ENCODE measurements at places on chromosomes 12 and 14.

GRCh38 chr12:42885677-42886076 is 296.1 kb upstream of the PRICKLE1 start:
- DNase-seq, result no peak

DNA sequence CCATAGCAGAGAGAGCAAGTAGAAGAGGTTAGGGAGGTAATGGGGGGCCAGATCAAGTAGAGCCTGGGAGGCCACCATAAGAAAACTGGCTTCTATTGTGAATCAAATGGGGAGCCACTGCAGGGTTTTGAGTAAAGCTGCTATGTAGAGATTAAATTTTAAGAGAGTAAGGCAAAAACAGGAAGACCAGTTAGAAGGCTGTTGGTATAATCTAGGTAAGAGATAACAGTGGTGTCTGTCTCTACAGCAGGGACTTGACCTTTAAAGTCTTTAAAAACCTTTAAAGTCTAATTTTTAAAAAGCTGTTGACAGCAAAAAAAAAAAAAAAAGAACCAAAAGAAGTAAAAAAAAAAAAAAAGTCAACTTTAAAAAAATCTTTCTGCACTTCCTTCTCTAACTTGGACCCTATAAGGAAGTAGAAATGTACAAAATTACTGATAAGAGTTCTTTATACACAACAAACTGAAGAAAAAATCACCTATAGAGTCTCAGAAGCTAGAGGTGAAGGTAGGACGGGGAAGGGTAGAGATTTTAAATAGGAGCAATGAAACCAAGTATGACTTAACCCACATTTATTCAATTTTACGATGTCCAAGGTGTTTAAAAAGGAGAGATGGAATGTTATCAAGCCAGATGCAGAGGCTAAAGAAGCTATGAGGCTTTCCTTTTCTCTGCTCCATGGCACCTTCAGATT is 26.1 kb downstream of the SGPP1 start:
- DNase-seq, result no peak

DNA sequence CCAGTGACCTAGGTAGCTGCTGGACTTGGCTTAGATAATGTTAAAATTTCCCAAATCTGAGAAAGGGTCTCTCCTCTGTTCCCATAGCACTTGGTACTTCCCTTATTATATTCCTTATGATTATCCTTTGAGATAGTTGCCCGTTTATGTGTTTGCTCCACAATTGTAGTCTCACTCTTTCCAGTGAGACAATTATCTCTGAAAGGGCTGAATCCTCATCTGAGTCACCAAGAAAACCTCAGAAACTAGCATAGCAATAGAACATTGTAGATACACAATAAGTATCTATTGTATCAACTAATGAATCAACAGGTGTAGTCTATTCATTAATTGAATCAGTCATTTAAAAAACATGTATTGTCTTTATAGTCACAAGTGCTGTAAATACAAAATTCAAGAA is 119.1 kb upstream of the FAR2 start:
- DNase-seq, result no peak

GRCh38 chr14:70047598-70048312 is 141.0 kb downstream of the SLC8A3 start:
- no peak for DNase-seq

- DNase-seq, result no peak
Measured at GRCh38 chr14:104732931-104733681, 9.1 kb downstream of the ADSS1 start.

- no peak for DNase-seq
Measured at GRCh38 chr12:70581208-70581607, 56.0 kb downstream of the PTPRB start.

DNA sequence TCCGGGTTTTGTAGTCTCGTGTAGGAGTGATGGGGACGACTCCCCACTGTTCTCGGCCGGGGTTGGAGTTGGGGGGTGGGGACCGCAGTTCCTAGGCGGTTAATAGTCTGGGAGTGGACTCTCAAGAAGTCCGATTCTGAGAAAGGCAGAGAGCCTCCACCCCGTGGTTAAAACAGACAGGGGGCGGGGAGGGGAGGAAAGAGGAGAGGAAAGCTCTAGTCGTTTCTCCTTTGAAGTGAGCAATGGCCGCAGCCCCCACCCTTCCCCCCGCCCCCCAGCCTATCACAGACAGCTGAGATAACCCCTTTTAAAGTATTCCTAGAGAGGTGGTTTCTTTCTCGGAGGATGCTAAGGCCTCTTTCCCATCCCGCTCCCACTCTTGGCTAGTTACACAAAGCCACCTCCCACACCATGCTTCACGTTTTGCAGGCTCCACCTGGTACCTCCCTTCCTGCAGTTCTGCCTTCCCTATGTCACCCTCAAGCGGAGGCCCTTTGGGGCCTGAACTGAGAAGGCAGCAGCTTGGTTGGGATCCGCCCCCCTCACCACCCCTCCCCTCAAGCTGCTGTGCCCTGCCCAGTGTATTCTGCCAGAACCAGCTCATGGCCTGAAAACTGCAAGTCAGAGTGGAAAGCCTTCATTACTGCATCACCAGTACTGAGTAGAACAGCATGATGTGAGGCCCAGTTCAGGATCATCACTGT is 853 bp downstream of the USP5 start:
- peak; percentile 30 for DNase-seq

GRCh38 chr14:76518366-76518765 is 142.4 kb downstream of the ESRRB start:
- DNase-seq, result no peak

DNA sequence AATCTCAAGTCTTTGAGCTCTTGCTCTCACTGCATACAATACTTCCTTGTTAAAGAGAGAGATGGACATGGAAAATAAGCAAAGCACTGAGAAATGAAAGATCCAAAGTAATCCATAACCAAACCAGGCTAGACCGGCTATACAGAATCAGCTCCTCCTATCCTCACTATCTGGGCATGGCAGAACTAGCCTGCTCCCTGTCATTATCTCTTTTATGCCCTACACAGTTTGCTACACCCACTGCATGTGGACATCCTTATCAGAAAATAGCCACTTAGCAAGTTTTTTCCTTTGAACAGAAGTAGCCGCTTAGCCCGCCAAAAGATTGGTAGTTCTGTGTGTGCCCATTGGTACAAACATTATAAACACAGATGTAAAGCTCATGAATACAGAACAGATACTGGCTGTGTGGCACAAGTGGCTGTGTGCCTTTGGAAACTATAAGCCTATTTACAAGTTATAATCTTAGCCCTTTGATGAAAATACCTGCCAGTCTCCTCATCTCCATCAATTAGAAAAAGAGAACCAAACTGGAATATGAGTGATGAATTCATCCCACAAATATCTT is 34.7 kb downstream of the SPTB start:
- no peak for DNase-seq

GRCh38 chr12:77354766-77355362 is 289.5 kb upstream of the E2F7 start:
- no peak for DNase-seq

DNA sequence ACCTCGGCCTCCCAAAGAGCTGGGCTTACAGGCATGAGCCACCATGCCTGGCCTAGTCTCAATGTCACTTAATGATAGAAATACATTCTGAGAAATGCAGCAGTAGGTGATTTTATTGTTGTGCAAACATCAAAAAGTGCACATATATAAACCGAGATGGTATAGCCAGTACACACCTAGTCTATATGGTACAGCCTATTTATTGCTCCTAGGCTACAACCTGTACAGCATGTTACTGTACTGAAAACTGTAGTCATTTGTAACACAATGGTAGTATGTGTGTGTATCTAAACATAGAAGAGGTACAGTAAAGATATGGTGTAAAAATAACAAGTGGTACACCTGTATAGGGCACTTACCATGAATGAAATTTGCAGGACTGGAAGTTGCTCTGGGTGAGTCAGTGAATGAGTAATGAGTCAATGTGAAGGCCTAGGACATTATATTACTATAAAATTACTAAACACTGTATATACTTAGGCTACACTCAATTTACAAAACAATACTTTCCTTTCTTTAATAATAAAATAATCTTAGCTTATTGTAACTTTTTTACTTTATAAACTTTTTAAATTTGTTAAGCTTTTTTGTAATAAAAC is 166.7 kb upstream of the SYT1 start:
- no peak for DNase-seq

DNA sequence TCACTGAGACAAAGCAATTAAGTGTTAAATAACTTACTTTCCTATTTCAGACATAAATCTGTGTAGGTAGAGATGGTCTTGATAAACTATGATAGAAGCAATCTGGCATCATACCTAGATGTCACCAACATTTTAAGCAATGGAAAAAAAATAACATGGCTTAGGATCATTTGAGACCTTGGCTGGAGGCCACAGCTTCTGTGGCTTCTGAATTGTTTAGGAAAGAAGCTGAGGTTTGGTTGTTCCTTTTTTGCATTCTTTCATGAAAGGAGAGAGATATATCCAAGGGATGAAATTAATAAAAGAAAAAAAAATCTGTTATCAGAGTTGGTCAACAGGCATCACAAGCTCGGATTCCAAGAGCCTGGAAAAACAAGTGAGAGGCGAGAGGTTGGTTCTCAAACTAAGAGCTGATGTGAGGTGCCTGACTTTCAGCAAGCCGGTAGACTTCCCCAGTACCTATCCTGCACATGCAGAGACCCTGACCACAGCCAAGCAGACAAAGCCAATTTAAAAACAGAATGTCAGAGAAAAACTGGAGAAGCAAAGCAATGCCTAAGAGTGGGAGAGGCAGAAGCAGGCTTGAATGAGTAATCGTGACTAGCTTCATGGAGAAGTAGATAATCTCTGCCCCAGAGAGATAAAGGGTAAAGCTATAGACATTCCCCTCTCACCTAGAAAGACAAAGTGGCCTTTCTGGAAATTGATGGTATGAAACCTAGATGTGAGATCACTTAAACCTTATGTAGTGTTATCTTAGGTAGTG is 43.4 kb upstream of the ST8SIA1 start:
- DNase-seq, result no peak

DNA sequence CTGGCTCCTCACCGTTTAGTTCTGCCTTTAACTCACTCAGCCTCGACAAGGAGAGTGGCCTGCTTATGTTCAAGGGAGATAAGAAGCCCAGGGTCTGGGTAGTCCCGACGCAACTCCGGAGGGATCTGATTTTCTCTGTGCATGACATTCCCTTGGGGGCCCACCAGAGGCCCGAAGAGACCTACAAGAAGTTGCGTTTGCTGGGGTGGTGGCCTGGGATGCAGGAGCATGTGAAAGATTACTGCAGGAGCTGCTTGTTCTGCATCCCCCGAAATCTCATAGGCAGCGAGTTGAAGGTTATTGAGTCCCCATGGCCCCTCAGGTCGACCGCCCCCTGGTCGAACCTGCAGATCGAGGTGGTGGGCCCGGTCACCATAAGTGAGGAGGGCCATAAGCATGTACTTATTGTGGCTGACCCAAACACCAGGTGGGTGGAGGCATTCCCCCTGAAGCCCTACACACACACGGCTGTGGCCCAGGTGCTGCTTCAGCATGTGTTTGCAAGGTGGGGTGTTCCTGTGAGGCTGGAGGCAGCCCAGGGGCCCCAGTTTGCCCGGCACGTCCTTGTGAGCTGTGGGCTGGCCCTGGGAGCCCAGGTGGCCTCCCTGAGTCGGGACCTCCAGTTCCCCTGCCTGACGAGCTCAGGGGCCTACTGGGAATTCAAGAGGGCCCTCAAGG is 13.1 kb downstream of the CBLN3 start:
- DNase-seq, result no peak

DNA sequence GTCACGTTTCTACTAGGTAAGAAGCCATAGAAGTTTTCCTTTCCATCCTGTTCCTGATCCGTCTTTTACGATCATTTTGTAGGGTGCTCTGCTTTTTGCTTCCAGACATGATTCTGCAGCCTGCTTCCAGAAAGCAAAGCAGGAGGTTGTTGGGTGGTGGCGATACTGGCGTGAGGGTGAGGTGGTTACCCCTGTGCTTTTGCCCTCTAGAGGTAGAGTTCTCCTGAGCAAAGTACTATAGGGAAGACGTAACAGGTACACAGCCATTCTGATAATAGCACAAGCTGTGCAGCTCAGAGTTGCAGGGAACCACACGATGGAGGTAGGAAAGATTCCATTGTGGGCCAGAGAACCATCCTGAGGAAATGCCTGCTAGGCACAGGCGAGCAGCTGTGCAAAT is 186.0 kb downstream of the PAH start:
- no peak for DNase-seq

- DNase-seq, result no peak
Measured at GRCh38 chr14:83247924-83248639, 1714.4 kb upstream of the SEL1L start.

- DNase-seq, result no peak
Measured at GRCh38 chr14:102798926-102799325, 21.7 kb downstream of the TRAF3 start.

DNA sequence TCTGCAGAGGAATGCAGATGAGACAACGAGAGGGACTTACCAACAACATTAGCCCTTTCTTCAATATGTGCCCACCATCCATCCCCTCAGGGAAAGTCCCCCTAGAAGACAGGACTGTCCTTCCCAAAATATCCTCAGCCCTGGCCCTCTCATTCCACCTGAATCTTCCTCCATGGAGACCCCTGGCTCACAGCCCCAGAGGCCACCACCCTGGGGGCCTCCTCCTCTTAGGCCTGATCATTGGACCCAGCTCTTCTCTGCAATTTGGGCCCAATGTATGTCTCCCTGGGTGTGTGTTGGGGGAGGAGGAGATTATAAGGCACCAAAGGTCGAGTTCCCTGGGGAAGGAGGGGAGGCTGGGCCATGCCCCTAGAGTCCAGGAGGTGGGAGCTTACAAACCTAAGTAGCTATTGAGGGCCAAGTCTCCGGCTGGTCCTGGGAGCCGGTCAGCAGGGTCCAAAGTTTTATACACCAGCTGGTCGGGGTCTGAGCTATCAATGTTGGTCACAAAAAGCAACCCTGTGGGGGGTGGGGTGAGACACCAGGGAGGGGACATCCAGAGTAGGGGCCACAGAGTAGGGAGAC is 8.1 kb downstream of the ITGA7 start:
- no peak for DNase-seq

DNA sequence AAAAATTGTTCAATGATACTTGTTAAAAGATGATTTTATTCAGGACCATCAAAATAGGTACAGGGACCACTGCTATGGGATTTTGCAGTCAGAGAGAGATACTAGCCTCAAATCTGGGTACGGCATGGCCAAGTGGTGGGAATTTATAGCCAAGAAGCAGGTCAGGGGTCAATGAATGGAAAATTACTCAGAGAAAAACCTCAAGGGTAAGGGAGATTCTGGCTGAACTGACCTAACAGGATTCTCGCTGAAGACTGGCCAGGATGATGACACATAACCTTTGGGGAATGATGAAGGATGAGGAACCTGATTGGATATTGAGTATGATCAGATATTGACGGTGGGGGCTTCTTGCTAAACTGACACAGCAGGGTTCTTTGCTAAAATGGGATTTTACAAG is 32.7 kb downstream of the DEPDC4 start:
- DNase-seq, result no peak

DNA sequence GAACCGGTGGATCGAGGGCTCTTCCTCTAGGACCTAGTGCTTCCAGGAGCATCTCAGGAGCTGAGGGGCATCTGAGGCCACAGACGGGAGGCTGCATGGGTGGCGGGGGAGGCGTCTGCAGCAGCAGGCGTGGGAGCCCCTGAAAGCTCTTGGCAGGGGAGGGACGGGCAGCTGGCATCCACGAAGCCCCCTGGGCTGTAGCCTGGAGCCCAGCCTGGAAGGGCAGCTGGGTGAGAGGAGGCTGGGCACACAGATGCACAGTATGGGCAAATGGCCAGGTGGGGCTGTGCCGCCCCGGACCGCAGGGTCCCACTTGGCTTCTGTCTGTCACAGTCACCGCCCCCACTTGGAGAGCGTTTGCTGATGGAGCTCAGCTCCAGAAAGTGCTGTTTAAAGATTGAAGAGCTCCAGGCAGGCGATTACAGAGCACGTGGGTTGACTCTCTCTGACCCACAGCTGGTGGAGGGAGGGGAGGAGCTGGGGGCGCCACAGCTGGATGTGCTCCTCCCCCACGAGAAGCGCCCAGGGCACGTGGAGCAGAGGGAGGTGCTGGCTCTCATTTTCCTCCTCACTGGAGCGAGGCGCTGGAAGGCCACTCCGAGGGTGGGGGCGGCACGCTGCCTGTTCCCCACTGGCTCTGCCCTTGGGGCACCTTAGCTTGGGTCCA is 155.0 kb upstream of the C14orf180 start:
- DNase-seq, result no peak

All from stimulated activated CD8-positive, alpha-beta memory T cell treated with anti-CD3 and anti-CD28 coated beads, Interleukin-7, amount 100 ng/mL, for 4 hours (primary cell).